ENCODE measurements at places on chromosomes 7 and 10.

DNA sequence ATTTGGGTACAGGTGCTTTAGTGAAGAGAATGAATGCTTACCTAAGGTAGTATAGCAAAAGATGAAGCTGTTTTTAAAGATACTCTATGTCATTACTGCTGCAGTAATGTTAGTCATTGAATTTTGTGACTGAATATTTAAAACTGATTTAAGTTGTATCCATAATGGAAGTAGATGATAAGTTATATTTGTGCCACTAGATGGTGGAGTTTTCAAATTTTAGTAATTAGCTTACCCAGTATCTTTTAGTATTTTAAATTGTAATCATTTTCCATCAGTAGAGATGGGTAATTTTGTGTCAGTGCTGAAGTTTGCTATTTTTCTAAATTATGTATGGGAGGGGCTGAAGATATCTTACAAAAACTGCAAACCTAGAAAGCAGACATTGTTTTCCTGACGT, 25.2 kb downstream of the HBP1 start:
- no peak for DNase-seq

DNA sequence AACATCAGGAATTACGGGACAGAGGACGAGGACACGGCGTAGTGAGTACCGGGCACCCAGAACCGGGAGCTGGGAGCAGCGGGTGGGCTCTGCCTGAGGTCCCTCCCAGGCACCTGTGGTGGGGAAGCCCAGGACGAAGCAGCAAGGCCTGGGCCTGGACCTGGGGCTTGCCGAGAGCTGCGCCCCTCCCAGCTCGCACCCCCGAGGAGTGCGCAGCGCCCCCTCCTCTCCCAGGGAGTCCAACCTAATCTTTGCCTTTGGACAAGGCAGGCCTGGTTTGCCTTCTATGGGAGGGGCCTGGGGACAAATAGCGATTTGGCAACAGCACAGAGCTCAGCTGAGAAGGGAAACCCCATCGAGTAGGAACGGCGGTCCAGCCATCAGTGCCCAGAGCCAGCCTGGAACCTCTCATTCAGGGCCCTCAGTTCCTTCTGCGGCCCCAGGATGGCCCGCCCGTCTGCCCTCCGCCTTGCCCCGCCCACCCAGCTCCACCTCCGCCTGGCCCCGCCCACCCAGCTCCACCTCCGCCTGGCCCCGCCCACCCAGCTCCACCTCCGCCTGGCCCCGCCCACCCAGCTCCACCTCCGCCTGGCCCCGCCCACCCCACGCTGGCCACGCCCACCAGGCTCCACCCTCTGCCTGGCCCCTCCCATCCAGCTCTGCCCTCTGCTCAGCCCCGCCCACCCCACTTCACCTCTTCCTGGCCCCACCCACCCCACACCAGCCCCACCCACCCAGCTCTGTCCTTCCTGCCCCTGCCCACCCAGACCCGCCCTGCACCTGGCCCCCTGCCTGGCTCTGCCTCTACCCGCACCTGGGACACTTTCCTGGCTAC, 32.5 kb upstream of the KNDC1 start:
- DNase-seq = no peak

GRCh38 chr10:82149674-82150073, 274.7 kb downstream of the NRG3 start:
- DNase-seq = no peak

- DNase-seq = no peak
Observed at GRCh38 chr10:105986912-105987635, 1177.4 kb downstream of the SORCS1 start.

GRCh38 chr7:122219253-122219865, 75.3 kb upstream of the AASS start:
- DNase-seq = no peak

GRCh38 chr7:130345136-130345535, 520 bp downstream of the CPA5 start:
- no peak for DNase-seq

DNA sequence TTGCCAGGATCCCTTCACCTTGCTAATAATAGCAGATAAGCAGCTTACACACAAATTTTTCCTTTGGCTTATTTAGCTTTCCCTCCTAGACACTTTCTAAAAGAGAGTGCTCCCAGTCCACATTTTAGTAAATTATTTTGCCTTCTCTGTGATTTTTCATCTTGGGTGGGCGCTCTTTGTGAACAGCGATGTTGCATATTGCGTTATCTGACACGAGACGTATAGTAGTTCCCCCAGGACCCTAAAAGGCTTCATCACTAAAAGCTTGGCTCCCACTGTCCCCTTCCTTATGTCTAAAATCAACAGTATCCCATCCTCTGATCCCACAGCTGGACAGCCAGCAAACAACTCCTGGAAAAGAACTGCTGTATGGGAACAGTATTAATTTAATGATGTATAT, 232.9 kb downstream of the DYNC1I1 start:
- no peak for DNase-seq

DNA sequence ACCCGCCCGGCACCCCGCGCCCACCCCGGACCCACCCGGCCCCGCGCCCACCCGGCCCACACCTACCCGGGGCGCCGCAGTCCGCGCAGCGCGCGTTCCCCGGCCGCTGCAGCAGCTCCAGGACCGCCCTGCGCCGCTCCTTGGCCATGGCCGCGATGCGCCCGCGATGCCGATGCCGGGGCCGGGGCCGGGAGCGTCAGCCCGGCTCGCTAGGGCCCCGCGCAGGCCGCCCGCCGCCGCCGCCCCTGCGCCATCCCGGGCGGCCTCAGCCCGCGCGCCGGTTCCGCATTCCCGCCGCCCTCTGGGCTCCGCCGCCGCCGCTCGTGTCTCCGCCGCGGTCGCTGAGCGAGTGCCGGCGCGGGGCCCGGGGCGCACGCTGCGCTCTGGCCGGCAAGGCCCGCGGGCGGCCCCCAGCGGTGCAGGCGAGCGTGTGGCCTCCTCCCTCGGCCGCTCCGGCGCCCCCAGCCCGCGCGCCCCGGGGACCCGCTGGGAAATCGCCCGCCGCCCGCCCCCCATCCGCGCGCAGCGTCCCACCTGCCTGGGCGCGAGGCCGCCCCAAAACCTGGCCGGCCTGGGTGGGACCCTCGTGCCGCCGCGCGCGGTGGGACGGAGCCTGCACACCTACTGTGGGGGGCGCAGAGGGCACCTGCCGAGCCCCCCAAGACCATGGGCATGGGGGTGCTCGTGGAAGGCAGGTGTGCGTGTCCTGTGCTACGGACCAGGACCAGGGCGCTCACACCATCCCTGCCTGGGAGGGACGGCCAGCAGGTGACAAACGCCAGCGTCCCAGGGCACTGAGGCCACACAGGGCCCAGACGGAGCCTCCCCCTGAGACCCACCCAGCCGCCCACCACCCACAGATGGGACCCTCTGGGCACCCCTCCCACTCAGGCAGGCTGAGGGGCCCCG, at the start of gene ADAP1:
ADAP1 (minus strand) TSS at position 351 of the 909 bp plus-strand sequence; CDS start at position 148, 203 bp downstream.
- DNase-seq = peak; percentile 30

DNA sequence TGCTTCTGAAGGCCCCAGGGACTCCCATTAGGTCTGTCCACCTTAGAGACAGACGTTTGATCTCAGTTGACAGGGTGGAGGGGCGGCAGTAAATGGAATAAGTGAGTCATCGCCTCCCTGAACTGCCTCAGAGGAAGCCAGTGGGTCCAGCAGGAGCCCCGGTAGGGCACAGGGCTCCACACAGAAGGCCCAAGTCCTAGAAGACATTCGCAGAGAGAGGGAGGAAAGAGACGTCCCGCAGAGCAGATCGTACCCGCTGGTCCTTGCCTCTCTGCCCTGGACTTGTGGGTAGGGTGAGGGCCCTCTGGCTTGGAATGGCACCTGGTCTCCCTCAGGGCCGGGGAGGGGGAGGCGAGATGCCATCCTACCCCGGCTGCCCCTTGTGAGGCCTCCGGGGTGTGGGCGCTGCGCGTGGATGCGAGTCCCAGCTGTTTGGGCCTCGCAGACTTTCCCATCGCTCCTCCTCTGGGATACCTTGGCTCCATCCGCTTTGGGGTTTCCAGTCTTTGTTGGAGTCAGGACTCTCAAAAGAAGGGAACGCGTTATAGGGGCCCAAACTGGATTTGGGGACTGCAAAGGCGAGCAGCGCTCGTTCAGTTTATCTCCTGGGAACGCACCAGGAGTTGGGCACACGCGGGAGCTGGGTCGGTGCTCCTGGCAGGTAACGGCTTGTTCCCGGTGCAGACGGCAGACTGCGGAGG, 5.1 kb downstream of the TLX1 start:
- no peak for DNase-seq

- no peak for DNase-seq
Observed at GRCh38 chr7:44976040-44976745, 2.6 kb downstream of the MYO1G start.

GRCh38 chr10:6299234-6299633, 96.5 kb downstream of the PFKFB3 start:
- DNase-seq = no peak

DNA sequence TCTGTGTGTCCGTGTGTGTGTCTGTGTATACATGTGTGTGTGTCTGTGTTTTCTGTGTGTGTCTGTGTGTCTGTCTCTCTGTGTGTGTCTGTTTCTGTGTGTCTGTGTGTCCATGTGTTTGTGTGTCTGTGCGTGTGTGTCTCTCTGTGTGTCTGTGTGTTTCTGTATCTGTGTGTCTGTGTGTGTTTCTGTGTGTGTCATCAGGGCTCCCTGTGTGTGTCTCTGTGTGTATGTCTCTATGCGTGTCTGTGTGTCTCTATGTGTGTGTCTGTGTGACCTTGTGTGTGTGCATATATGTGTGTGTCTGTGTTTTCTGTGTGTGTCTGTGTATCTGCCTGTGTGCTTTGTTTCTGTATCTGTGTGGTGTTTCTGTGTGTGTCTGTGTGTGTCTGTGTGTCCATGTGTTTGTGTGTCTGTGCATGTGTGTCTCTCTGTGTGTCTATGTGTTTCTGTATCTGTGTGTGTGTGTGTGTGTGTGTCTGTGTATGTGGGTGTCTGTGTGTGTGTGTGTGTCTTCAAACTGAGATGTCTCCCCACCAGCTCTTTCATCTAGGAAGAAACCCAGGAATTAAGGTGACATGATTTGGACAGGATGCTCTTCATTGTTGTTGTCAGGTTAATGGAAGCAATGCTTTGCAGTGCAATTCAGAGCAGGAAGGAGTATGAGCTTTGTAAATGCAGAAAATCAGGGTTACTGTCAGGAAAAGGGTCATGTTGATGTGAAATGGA, 20.7 kb upstream of the PPIF start:
- no peak for DNase-seq

GRCh38 chr10:70324339-70324861, 40.6 kb upstream of the NPFFR1 start:
- no peak for DNase-seq

- DNase-seq = no peak
Observed at GRCh38 chr7:139718141-139718540, 59.7 kb downstream of the HIPK2 start.

DNA sequence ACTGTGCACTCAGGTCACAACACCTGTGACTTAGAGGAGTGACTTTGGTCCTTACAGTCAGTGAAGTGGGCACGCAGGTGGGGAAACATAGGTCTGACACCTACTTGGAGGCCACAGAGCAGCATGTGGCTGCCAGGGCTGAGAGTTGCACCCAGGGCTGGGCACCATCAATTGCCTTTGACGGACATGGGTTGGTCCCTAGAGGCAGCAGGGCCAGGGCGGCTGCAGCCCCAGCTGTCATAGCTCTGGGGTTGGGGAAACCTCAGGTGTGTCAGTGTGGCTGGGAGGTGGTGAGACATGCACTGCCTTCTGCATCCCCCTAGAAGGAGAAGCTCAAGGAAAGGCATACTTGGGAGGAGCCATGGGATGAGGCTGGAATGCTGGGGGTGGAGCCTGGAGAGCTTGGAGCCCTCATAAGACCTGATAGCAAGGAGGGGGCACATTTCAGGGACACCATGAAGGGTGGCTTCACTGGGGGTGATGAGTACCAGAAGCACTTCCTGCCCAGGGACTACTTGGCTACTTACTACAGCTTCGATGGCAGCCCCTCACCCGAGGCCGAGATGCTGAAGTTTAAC, at the start of gene INMT:
INMT (plus strand) TSS at position 440 of the 578 bp plus-strand sequence; CDS start at position 456, 16 bp downstream.
- no peak for DNase-seq
